Esophagus (tissue), 2 donors: ENCODE measurements at places on chromosomes 2 and 18. TPM values are rescaled to one million over a fixed set of nuclear protein-coding genes. Genes with fewer than 3 reads are reported as not detected.

The GLS gene
- polyA plus RNA-seq, result 8.5 TPM

The ANKRD30BL gene
- polyA plus RNA-seq, result not detected

The CTAGE1 gene
- not detected for polyA plus RNA-seq

The KCNG2 gene
- not detected for polyA plus RNA-seq

The REV1 gene
- polyA plus RNA-seq, result 16.2 TPM
